Activated CD8-positive, alpha-beta memory T cell treated with anti-CD3 and anti-CD28 coated beads for 48 hours (primary cell): ENCODE measurements at places on chromosomes 16 and 17.

GRCh38 chr16:2178321-2179106 is 17.9 kb downstream of the CASKIN1 start:
- DNase-seq: peak; percentile 29

DNA sequence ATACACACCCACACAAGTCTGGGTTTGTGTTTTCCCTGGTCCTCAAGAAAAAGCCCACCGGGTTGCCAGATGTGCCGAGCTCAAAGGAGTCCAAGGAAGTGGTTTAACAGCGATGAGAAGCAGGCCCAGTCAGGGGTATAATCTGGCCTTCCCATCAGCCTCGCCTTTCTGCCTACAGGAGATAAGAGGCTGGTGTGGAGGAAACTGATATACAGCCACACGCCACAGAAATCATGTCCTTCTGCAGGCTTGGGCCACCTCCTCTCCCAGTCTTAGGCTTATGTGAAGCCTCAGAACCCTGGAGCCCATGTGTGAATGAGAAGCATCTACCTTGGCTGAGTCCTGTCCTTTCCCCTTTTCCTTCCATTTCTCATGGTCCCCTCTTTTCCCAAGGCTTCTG is 43.6 kb upstream of the MMP2 start:
- no peak for DNase-seq

DNA sequence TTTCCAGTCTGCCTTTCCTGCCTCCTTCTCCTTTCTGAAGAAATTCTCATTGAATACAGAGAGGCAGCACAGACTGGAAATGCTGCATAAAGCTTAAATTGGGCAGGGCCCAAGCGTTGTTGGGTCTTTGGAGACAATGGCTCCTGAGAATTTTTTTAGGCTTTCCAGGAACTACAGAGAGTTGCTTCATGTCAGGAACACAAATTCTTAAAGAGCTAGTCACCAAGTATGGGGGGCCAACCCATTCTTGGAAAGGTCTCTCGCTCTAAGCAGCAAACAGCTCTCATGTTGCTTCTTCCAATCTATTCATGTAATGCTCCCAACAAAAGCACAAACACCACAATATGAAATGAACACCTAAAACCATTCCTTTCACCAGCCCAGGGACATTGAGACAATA is 6.9 kb downstream of the HNF1B start:
- DNase-seq: no peak

- no peak for DNase-seq
These were observed 11.3 kb upstream of the CD300A start for GRCh38 chr17:74455025-74455545.

- no peak for DNase-seq
These were observed 60.5 kb downstream of the NFAT5 start for GRCh38 chr16:69626256-69626655.
